Cerebellar nuclear complex (tissue), 1 donor: ENCODE measurements at places on chromosomes 4 and X.

- no peak for DNase-seq
These were observed 130.4 kb downstream of the IDS start for GRCh38 chrX:149374751-149375150.

DNA sequence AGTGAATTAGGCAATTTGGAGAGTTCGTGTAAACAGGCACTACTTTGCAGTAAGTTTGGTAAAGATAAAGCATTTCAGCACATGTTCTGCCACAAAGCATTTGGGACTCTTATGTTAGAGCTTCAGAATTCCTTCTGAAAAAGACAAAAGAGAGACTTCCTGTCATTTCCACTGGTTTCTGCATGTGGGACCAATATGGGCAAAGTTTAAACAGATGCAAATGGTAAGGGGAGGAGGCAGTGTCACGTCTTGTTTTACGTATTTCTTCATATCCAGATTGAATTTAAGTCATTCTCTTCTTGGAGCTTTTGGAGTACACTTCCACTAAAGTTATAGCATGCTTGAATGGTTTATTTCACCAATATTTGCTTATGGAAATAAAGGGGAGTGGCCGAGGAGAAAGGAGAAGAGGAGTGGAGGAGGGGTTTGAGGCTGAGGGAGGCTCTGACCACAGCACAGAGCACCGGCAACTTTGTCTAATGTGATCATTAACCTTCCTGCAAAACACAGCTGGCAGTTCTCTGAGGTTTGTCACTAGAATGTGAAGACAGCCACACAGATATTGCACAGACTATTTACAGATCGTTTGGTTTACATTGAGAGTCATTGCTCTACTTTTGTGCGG lies at the start of gene APELA:
APELA (plus strand) TSS at position 479 of the 625 bp plus-strand sequence. CDS start 154 bp downstream, outside the sequence.
- no peak for DNase-seq

- DNase-seq = no peak
These were observed 46.2 kb downstream of the SLC9A7 start for GRCh38 chrX:46712764-46713163.

DNA sequence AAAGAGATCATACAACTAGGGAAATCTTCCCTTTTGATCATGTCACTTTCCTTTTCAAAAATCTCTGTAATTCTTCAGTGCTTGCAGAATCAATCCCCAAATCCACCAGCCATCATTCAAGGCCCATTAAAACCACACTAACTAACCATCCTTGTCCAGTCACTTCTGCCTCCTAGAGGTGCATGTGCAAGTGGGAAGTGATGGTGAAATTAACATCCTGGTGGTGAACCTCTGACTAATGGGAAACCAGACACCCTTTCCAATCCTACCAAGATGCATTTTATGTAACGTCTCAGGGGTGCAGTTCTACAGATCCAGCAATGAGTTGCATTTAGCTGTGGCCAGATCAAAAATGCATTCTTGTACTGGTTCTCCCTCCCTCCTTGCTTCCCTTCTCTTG lies 341.8 kb downstream of the RAPGEF2 start:
- no peak for DNase-seq

- DNase-seq = no peak
These were observed 13.2 kb upstream of the CA5B start for GRCh38 chrX:15724911-15725310.

GRCh38 chrX:136202889-136203288 lies 48.3 kb downstream of the MAP7D3 start:
- DNase-seq = no peak

DNA sequence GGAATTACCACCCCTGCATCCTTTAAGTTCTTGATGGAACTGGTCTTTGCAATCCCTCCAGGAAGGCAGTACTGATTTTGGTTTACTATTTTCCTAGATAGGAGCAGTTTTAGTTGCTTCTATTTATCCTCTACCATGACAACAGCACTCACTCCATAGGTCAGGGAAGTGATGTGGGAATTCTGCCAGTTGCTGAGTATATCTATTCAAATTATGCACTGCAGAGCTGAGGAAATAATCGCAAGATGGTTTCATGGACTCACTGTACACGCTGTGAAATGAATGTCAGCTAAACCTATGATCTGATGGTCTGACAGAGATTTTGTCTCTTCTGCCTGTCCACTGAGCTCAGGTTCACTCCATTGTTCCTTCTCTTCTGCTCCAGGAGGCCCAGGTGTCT lies 135.8 kb downstream of the FAAH2 start:
- no peak for DNase-seq

DNA sequence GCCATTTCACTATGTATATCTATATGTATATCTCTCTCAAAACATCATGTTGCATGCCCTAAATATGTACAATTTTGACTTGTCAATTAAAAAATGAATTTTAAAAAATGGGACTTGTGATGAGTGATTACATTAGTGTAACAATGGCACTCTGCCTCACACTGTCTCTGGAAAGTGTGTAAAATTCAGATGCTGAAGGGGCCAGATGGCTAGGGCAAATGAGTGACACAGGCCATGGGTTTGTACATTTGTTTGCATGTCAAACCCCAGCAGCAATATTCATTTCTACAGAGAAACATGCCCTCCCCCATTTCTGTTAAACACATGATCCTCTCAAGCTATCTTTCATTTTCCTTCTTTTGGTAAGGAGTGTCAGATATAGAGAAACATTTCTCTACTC lies 8.1 kb downstream of the SCARB2 start:
- DNase-seq = no peak

- no peak for DNase-seq
These were observed 55.5 kb upstream of the CLCN4 start for GRCh38 chrX:10101269-10101668.

DNA sequence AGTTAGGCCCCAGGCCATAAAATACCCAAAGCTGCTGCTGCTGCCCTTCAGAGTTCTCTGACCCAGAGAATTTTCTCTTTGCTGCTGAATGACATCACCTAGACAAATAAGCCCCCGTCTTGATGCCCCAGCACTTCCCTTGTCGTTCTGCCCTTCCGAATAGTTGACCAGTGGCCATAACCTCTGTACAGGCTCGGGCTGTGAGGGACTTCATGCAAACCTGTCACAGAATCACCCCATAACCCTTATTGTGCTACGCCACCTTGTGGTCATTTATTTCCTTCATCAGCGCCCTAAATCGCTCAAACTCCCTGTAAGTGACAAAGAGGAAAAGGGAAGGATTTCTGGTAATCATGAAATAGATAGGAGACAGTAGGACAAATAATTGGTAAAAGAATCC lies 18.8 kb downstream of the SPACA5 start:
- DNase-seq = no peak

DNA sequence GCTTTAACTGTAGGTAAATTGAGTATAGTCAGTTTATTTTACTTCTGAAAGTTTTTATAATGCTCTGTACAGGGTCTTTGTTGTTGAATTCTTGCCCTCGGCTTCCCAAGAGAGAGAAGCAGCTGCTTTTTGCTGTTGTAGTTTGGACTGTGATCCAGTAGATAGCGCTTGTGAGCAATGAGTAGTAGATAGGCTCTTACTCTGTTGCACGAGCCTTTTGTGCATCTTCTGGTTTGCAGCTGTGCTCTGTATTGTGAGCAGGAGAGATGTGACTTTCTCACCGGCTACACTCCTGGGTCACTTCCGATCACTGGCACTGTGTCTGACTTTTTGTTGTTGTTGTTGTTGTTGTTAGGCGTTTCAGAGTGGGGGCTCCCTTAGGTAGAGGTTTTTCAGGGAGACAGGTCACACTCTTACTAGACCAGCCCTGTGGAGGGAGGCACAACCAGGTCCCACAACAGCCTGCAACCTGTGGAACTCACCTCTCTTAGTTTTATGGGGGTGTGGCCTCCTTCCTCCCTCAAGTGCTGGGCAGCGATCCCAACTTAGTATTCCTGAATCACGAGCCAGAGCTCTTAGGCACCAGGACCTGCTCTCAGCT lies 822.1 kb upstream of the GALNTL6 start:
- DNase-seq = no peak

DNA sequence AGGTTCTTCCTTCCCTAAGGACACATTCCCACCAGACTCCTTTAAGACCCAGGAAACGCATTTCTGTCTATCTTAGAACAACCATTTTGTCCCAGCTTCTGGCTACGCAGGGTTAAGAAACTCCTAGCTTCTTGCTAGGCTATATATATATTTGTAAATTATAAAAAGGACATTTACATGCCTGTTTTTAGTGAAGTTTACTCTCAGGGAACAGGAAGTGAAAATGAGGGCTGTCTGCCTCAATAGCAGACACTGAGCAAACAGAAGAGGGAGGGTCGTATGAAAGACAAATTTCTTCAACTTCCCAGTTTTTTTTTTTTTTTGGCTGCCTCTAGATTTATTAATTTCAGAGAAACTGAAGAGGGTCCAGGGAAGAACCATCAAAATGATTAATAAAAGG lies 9.3 kb upstream of the FRMPD3 start:
- no peak for DNase-seq

DNA sequence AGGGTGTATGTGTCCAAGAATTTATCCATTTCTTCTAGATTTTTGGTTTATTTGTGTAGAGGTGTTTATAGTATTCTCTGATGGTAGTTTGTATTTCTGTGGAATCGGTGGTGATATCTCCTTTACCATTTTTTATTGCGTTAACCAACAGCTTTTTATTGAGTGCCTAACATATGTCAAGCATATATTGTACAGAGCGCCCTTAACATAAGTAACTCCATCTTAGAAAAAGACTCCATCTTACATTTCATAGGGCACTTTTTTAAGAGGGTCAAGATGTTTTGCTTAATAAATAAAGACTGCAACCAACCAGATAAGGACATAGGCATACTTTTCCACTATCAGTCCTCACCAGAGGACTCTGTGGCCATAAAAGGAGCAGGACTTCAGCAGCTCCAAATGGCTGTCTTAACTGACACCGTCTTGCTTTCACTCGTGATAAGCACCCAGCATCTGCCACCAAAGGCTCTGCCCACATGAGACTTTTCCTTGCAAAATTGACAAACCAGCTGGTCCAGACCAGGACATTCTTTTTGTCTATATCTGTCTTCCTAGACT lies 75.0 kb downstream of the HS6ST2 start:
- no peak for DNase-seq

DNA sequence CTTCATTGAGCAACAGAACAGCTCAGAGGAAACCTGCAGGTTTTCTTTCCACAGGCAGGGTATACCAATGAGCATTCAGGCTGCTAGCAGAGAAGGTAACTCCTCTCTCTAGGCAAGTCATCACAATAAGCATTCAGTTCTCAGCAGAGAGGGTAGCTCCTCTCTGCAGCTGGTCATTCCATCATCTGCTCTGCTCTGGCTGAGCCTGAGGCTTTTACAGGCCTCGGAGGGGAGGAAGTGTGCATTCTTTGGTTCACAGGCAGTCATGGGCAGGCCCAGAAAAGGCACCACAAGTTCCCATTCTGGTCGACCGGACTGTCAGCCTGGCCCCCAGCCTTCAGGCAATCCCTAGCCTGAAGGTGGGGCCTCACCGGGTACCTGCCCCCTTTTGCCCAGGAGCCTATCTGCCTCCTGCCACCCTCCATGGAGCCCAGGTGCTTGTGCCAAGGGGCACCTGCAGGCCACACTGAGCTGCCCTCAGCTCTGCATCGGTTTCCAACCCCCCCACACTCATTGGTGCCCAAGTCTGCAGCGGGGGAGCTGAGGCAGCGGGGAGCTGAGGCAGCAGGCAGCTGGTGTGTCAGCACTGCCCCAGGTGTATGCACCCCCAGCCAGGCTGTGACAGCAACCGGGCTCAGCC lies 83.1 kb downstream of the PRDM5 start:
- DNase-seq = no peak

GRCh38 chr4:76799140-76799539 lies 98.8 kb downstream of the SOWAHB start:
- DNase-seq = no peak

DNA sequence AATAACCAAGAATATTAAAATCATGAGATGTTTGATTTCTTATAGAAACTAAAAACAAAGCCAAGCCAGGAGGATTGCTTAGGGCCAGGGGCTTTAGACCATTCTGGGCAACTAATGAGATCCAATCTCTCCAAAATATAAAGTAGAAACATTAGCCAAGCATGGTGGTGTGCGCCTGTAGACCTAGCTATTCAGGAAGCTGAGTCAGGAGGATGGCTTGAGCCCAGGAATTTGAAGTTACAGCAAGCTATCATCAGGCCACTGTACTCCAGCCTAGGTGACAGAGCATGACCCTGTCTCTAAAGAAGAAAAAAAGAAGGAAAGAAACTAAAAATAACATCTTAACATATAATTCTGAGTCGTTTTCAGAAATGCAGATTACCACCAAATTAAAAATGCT lies 96.7 kb downstream of the NAF1 start:
- no peak for DNase-seq

GRCh38 chrX:37894725-37895124 lies 47.4 kb upstream of the DYNLT3 start:
- no peak for DNase-seq

- DNase-seq = no peak
These were observed 626.7 kb upstream of the BOD1L1 start for GRCh38 chr4:14254252-14254651.

GRCh38 chr4:110518889-110519490 lies 43.0 kb downstream of the ENPEP start:
- no peak for DNase-seq

DNA sequence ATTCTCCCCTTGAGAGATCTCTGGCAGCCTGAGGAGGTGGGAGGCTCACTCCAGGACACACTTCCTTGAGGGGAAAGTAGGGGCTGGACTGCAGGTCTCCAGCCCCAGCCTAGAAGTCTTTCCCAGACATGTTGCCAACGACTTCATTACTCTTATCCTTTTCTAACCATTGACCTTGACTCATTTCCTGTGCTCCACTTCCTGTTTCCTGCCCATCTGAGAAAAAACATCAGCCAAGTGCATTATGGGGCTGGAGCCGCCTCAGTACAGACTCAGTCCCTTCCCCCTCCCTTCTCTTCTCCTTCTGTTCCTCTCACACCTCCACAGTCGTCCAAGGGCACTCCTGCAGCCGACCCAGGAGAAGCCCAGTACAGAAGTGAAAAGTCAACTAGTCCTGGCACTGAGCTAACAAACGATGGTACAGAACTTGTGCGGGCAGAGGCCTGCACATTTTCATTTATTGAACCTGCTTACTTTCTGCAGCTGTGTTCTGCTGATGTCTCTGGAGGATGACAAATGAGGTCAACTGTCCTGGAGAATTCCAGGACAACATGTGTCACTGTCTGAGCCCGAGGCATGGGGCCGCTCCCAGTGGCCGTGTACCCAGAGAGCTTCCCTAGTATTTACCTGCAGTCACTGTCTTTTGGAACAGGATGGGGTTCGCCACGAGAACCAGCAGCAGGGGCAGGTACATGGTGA lies 20.1 kb downstream of the GPR143 start:
- no peak for DNase-seq

DNA sequence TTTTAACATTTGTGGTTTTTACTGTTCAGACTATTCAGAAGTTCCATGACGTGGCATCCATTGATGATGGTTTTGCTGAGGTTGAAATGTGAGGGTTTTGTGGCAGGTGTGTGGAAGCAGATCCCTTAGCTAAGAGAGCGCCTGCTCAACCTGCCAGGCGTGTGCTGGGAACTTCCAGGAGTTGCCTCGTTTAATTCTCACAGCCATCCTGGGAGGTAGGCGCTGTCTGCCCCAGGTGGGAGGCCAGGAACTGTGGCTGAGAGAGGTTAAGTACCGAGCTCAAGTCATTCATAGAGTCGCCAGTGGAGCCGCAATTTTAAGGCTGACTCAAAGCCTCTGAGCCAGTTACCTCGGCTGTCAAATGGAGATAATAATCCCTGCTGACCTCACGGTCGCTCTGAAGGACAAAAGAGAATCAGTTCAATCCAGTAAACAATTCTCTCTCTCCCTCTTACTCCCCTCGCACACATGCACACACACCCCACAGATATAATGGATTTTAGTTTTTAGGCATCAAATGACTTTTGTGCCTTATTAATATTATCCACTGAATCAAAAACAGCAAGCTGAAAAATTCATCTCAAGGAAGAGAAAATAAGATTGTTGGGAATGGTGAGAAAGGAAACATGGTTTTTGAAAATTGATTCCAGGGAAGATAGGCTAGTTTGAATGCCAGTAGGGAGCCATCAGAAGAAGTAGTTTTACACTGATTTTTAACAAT lies 171.3 kb downstream of the PTTG2 start:
- no peak for DNase-seq
